LHCN-M2 (cell line): ENCODE measurements at places on chromosomes 3 and 15.

DNA sequence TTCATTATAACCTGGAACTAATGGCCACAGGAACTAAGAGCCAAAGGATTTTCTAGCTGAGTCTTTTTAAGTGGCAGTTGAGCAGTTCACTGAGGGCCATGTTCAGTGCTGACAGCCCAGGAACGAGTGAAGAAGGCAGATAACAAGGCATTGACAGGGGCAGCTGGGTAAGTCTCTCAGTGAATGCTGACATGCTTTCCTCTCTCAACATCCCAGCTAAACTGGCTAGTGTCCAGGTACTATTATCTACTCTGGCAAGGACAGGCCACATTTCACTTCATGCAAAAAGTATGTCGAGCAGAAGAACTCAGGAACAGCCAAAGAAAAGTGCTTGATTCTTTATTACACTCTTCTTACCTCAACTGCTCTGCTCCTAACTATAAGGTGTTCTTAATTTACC, 515.9 kb downstream of the NLGN1 start:
- DNase-seq: no peak

GRCh38 chr15:63908991-63909390, 75.2 kb upstream of the HERC1 start:
- no peak for DNase-seq

GRCh38 chr3:42961633-42962032, 17.5 kb upstream of the GASK1A start:
- DNase-seq: peak; percentile 36

GRCh38 chr3:42214565-42215283, 51.3 kb downstream of the CCK start:
- peak; percentile 46 for DNase-seq

DNA sequence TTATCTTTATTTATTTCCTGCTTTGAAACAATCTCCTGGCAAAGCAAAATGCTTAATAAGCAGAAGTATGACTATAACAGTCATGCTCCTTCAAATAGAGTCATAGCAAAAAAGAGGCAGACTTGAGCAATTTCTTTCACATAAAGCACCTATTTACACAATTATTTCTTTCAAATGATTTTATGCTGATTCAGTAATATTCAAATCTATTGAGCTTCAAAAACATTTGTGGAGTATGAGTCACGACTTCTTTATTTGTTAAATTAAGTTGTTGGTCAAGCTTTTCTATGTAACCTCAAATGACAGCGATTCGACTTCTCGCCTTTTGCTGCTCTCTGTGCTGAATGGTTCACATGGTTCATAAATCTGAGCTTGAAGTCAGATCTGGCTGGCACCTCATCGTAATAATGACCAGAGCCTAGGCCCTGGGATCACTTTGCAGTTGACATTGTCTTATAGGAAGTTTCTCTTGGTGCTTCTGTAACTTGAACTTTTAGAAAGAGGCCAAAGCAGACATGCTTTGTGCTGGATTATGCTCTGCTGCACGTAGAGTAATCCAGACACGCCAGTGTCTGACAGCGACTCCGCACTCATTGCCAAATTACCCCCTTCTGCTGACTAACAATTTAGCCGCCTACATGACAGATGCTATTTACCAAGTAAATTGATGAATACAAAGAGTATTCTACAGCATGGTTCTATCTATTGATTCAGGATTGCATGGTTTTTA, 139.0 kb downstream of the MCTP2 start:
- no peak for DNase-seq
